NCI-H510A treated with DMSO at 0.1 percent for 48 hours (cell line): ENCODE measurements at places on chromosomes 11 and 22.

DNA sequence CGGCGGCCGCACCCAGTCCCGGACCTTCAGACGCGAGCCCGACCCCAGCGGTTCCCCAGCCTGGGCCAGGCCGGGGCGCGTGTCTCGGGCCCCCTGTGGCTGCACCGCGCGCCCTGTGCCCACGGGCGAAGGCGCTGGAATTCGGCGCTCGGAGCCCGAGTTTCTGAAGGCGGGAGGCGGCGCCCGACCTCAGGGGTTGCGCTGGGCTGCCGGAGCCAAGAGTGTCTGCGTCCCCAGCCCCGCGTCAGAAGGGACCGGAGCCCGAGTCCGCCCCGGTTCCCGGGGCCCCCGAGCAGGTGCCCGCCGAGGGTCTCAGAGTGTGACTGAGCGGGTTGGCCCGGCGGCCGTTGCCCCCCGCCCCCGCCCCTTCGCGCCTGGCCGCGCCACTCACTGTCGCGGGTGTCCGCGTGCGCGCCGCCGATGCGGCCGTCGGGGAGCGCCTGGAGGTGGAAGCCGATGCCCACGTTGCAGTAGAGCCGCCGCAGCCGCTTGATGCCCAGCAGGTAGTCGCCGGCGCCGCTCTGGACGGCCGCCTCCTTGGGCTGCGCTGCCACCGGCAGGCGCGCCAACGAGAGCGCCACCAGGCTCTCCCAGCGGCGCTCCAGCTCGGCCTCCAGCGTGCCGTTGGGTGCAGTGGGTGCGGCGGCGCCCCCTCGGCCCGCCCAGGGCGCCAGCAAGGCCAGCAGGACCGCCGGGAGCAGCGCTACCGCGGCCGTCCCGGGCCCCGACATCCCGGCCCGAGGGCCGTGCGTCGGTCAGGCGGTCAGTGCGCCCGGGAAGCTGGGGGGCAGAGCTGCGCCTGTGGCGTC is 583 bp downstream of the FGF4 start:
- DNase-seq, result no peak

DNA sequence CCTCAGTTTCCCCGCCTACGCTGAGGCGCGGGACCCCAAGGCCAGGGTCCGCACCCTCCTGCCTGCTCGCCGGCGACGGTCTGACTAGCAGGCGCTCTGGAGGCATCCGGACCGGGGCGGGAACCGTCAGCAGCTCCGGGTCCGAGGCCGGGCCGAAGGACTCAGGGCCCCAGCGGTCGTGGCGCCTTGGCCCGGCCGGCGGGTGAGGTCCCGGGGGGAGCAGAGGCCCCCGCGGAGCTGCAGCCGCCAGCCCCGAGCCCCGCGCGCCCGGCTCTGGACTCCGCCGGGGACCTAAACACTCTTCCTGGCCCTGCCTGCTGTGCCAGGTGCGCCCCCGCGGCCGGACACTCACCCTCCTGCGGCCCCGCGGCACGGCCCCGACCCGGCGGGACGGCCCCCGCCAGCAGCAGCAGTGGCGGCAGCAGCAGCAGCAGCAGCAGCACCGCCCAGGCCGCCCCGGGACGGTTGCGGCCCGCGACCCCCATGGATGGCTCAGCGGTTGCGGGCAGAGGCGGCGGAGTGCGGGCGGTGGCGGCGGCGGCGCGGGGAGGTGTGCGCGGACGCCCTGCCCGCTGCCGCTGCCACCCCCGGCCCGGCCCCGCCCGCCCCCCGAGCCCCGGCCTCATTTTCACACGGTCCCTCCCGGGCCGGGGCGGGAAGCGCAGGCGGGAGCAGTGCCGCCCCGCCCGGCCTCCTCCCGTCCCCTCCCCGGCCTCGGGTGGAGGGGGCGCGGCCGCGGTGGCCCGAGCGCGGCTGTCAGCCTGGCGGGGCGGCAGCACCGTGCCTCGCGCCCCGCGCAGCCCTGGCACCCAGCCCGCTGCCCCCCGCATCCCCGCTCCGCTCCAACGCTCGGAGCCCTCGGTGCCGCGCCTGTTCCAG is at the start of gene SCUBE2:
Gene SCUBE2, minus strand, starts transcription at position 556 of the 879 bp plus-strand sequence. Its CDS starts 71 bp downstream, at position 485.
- no peak for DNase-seq

DNA sequence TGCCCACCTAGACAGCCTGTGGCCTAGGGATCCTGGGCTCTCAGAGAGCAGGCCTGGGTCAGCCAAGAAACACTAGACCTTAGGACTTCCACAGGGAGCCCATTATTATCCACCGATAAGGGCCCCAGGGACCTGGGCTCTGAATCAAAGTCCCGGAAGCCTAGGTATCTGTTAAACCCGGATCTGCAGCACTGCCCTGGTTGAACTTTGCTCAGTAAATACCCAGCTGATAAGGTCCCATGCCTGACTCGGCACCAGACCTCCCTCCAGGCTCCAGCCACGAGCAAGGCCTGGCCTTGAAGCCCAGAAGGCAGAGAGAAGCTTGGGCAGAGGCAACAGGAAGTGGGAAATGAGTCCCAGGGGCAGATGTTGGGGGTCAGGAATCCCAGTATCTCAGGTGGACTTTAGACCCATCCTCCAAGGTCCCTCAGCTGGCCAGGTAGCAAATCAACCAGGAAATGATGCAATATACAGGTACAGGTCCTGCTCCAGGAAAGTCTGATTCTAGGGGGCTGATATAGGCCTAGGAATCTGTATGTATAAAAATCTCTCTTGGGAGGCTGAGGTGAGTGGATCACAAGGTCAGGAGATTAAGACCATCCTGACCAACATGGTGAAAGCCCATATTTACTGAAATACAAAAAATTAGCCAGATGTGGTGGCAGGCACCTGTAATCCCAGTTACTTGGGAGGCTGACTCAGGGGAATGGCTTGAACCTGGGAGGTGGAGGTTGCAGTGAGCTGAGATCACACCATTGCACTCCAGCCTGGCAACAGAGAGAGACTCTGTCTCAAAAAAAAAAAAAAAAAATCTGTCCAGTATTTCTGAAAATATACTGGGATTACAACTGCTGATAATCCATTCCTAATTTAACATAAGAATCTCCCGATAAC is 18.7 kb downstream of the POU2AF1 start:
- DNase-seq, result no peak

DNA sequence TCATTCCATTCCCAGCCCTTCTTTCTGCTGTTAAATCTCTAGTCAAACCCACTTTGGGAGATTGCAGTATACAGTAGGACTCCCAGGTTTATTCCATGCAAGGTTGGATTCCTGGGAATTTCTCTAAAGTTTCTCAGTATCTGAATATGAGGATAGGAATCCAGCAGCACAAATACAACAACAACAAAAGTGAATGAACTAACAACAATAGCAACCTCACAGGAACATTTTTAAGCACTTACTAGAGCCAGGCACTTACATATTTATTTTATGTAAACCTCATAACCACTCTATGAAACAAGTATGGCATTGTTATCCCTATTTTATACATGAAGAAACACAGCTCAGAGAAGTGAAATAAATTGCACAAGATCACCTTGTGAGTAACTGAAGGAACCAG is 1.9 kb downstream of the MMP7 start:
- DNase-seq, result no peak

DNA sequence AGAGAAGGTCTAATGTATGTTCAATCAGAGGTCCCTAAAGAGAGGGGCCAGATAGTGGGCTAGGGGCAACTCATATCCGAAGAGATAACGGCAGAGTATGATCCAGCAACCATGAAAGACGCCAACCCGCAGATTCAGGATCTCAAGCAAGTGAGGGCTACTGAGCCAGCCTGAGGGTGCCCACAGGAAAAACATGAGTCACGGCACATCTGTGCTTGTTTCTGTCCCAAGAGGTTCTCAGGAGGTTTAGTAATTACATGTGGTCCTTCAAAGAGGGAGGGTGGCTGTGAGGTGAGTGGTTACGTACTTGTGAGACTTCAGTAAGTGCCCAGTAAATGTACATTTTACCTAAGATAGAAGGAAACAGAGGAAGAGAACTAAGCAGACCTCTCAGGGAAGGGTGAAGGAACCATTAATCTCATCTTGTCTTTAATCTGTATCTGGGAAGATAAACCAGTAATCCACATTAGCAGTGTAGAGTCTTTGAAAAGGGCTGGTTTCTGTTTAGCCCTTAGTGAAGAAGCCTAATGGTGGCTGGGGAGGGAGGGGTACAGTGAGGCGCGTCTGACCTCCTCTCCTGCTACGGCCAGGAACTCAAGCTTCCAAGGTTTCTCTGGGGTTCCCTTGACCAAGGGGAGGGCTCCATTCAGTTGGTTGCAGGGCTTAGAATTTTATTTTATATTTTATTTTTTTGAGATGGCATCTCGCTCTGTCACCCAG is 10.2 kb downstream of the SIRT3 start:
- DNase-seq, result no peak

GRCh38 chr11:121439337-121439736 is 12.8 kb upstream of the SORL1 start:
- DNase-seq, result no peak
